ENCODE measurements at places on chromosomes 12 and 14. TPM values are rescaled to one million over a fixed set of nuclear protein-coding genes. Genes with fewer than 3 reads are reported as not detected.

The SMIM41 gene
- not detected for total RNA-seq

The SOCS2 gene
- 79.8 TPM for total RNA-seq

The TPPP2 gene
- total RNA-seq = not detected

The CNIH1 gene
- total RNA-seq = 52.0 TPM

The KSR2 gene
- total RNA-seq = 1.2 TPM

The BRI3BP gene
- total RNA-seq = 5.9 TPM

The MGAT4C gene
- 45.1 TPM for total RNA-seq

DNA sequence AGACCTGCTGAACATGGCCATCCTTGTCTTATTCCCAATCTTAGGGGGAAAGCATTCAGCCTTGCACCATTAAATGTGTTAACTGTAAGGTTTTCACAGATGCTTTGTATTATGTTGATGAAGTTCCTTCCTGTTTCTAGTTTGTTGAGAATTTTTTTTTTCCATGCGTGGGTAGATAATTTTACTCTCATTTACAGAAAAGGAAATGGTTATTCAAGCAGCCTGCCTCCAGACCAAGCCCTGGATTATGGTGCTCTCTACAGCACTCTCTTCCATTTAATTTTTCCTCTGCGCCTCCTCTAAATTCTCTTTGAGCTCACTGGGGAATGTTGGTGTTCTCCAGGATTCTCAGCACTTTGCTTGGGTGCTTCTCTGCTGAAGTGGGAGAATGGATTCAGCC, 179.3 kb upstream of the PZP start:
- no peak for DNase-seq
- H3K36me3 ChIP-seq = no peaks in the 10 kb centered on the region
- no peaks in the 10 kb centered on the region for H3K27me3 ChIP-seq

- H3K27me3 ChIP-seq = no peaks in the 10 kb centered on the region
- no peak for DNase-seq
- no peaks in the 10 kb centered on the region for H3K36me3 ChIP-seq
- H3K27ac ChIP-seq = no peak overlapping the region
- no peak overlapping the region for H3K4me3 ChIP-seq
These were observed 10.2 kb upstream of the EMP1 start for GRCh38 chr12:13186302-13186701.

DNA sequence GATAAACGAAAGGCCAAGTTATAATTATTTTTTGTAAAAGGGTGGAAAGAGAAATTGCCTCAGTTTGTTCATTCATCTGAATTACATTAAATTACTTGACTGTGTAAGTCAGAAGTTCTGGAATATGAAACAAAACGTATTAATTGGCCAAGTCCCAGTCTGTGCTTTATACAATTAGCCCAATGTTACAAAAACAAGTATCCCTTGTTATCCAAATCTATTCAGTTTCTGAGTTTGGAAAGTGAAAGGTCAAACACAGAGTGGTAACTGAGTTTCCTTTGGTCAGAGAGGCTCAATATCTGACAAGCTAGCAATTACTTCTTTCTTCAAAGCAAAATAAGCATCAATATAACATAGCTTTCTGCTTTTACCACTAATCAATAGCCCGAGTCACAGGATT, 62.6 kb downstream of the SPPL3 start:
- no peak overlapping the region for H3K4me3 ChIP-seq
- H3K4me1 ChIP-seq = peaks cover 25% of the 10 kb centered on the region
- H3K36me3 ChIP-seq = no peaks in the 10 kb centered on the region
- DNase-seq = no peak
- no peaks in the 10 kb centered on the region for H3K27me3 ChIP-seq

DNA sequence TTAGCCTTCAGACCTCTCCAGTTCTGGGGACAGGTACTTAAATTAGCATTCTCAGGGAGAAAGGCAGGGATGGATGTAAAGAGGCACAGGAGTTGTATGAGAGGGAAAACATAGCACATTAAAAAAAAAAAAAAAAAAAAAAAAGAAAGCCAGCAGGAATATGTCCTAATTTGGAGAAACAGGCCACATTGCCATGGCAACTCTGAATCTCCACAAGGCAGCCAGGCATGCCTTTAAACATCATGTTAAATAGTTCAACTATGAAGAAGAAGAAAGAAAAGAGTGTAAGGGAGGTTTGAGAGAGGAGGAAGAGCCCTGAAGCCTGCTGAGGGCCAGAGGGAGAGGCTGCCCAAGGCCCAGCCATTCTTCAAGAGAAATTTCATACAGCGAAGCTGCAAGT, 145.8 kb downstream of the GRIN2B start:
- no peak overlapping the region for H3K27ac ChIP-seq
- no peaks in the 10 kb centered on the region for H3K36me3 ChIP-seq
- no peak overlapping the region for H3K4me3 ChIP-seq
- no peaks in the 10 kb centered on the region for H3K27me3 ChIP-seq
- no peaks in the 10 kb centered on the region for H3K4me1 ChIP-seq

DNA sequence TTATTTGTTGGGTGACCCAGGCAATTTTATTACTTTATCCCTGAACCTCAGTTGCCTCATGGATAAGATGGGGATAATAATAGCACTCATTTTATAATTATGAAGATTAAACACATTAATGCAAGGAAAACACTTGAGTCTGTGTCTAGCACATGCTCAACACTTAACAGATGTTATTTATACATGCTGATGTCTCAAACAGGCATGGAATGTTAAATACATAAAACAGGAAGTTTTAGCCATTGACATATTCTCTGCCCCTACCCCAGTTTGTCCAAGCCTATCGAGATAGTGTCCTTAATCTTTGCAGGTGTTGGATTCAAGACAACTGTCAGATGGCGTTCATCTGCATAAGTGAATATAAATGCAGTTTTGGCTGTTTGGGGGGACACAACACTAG, 109.8 kb downstream of the SCAF11 start:
- no peak for DNase-seq
- no peak overlapping the region for H3K4me3 ChIP-seq
- H3K4me1 ChIP-seq = peaks cover 5% of the 10 kb centered on the region
- no peaks in the 10 kb centered on the region for H3K36me3 ChIP-seq
- H3K27me3 ChIP-seq = no peaks in the 10 kb centered on the region
- H3K27ac ChIP-seq = no peak overlapping the region

Measured in thyroid gland (tissue), 4 donors.